ENCODE measurements at places on chromosomes 11 and 22. TPM values are rescaled to one million over a fixed set of nuclear protein-coding genes. Genes with fewer than 3 reads are reported as not detected.

DNA sequence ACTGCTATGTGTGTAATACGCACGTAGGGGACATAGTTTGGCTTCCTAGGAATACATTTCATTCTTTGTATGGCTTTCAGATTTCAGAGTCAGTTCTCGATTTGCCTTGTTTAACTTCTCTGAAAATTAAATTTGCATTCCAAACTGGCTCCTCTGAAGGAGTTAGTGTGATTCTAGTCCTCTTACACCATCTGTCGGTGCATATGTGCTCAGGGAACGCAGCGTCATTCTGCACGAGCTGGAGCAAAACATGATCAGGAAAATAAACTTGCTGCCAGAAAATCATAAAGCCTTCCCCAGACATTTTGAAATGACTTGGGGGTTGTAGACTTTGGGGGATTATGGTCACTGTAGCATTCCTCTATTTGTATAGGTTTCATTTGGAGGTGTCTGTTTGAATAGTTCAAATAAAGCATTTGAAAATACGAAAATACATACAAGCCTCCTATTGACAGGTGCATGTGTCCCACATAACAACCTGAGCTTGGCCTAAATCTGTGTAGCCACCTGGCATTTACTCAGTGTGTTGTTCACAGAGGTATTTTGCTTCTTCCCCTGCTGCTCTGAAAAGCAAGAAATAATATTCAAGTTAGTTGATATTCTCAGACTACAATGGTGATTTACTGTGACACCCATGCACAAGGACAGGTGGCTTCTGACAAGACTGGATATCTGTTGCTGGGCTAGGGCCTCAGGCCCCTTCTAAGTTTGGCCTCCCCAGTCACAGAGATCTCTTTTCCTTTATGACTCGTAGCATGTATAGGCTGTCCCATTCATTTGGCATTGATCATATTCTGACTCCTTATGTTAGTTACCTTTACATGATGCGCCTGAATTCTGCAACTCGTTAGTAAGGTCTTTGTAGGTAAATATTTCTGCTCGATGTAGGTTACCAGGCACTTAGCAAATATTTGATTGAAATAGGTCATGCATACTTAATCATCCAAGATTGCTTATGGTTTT is 81.6 kb upstream of the SORL1-AS1 start:
- no peak overlapping the region for H3K4me3 ChIP-seq
- no peaks in the 10 kb centered on the region for H3K36me3 ChIP-seq
- H3K4me1 ChIP-seq, result no peaks in the 10 kb centered on the region
- H3K27me3 ChIP-seq, result no peaks in the 10 kb centered on the region

ACRV1 gene
- total RNA-seq, result 35.4 TPM

GRCh38 chr11:7413961-7414915 is 71.1 kb upstream of the OLFML1 start:
- no peaks in the 10 kb centered on the region for H3K27me3 ChIP-seq
- no peak overlapping the region for H3K27ac ChIP-seq
- H3K4me3 ChIP-seq, result no peak overlapping the region

- no peak overlapping the region for H3K27ac ChIP-seq
- no peak for DNase-seq
- H3K36me3 ChIP-seq, result no peaks in the 10 kb centered on the region
- H3K4me3 ChIP-seq, result no peak overlapping the region
- H3K4me1 ChIP-seq, result no peaks in the 10 kb centered on the region
- H3K27me3 ChIP-seq, result no peaks in the 10 kb centered on the region
Measured at GRCh38 chr11:92854952-92855351, 114.5 kb upstream of the MTNR1B start.
